ENCODE measurements at places on chromosomes 2 and 18.

DNA sequence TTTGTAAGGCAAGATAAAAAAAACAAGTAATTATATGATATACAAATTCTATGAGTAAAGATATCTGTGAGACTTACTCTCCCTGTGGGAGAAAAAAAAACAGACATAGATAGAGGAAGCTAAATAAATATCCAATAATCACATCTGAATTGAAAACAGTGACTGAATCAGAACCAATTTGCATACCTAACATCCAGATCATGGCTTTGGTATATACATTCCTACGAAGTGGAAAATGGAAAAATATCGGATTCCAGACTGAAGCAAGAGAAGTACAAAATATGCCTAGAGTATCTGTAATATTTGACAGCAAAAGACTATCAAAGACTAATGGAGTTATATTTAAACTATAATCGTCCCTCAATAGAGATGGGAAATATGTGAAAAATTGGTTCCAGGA lies 1108.1 kb upstream of the CHAC2 start:
- no peak for DNase-seq

GRCh38 chr2:137659616-137660015 lies 304.7 kb upstream of the HNMT start:
- DNase-seq, result peak; percentile 30

GRCh38 chr2:60520151-60520876 lies 33.1 kb downstream of the BCL11A start:
- DNase-seq, result no peak

GRCh38 chr2:235098736-235099494 lies 147.1 kb downstream of the SH3BP4 start:
- DNase-seq, result no peak

GRCh38 chr2:7071916-7072556 lies 154.8 kb downstream of the RNF144A start:
- no peak for DNase-seq

- no peak for DNase-seq
These were observed 40.0 kb downstream of the ASXL2 start for GRCh38 chr2:25838152-25838756.

DNA sequence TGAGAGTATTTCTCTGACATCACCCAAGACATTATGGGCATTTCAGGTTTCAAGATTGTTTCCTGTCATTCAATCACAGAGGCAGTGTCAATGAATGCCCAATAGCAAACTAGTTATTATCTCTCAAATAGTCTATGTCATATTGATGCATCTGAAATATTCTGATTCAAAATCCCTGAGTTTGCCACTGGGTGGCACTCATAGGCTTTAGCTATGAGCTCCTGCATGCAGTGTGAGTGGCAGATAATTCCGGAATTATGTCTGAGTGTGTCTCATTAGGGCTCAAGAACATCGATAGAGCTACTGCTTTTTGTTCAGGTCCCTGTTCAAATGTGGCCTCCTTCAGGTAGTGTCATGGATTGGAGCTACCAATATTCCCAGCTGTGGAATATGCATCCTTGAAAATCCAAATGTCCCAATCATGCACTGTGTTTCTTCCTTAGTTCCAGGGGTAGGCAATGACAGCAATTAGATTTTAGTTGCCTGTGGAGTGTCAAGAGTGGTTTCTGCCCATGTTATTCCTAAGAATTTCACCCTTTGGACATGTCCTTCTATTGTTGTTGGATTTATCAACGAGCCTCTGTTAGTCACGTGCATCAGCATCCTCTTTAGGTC lies 7.8 kb upstream of the OR6B3 start:
- no peak for DNase-seq

GRCh38 chr2:190965580-190966222 lies 48.3 kb downstream of the STAT1 start:
- no peak for DNase-seq

- DNase-seq, result no peak
These were observed 59.8 kb downstream of the TAF4B start for GRCh38 chr18:26286008-26286407.

DNA sequence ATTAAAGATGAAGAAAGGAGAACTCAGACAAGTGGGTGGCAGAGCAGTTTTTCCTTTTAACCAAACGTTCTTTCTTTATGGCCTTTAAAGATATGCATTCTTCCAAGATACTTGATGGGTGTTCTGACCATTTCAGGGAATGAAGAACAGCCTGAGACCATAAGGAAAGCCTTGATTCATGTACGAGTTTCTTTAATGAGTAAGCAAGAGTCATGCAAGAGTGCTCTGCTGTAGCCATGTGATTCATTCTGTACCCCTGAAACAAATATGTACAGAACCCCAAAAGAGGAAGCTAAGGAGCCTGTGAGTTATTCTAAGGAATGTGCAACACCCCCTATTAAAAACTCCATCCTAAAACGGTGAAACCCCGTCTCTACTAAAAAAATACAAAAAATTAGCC lies 372.8 kb downstream of the MTX2 start:
- no peak for DNase-seq

- no peak for DNase-seq
These were observed 54.4 kb downstream of the RPL37A start for GRCh38 chr2:216553093-216553478.

- no peak for DNase-seq
These were observed 187.9 kb downstream of the BCL11A start for GRCh38 chr2:60365556-60365955.

DNA sequence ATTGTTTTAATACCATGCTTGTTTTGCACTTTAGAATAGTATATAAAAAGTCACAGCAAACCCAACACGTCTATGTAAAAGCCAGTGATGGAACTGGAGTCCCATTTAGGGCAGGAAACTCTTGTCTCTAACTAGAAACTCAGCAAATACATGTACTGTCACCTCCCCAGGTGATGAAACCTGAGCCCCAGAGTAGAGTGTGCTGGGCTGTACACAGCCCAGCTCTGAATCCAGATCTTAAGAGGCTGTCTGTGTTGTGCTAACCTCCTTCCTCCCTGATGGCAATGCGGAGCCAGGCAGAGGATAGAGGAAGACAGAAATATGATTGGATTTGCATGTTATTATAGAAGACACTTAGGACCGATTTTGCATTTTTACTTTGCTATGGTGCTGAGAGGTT lies 317.5 kb upstream of the TRIB2 start:
- DNase-seq, result peak; percentile 32

DNA sequence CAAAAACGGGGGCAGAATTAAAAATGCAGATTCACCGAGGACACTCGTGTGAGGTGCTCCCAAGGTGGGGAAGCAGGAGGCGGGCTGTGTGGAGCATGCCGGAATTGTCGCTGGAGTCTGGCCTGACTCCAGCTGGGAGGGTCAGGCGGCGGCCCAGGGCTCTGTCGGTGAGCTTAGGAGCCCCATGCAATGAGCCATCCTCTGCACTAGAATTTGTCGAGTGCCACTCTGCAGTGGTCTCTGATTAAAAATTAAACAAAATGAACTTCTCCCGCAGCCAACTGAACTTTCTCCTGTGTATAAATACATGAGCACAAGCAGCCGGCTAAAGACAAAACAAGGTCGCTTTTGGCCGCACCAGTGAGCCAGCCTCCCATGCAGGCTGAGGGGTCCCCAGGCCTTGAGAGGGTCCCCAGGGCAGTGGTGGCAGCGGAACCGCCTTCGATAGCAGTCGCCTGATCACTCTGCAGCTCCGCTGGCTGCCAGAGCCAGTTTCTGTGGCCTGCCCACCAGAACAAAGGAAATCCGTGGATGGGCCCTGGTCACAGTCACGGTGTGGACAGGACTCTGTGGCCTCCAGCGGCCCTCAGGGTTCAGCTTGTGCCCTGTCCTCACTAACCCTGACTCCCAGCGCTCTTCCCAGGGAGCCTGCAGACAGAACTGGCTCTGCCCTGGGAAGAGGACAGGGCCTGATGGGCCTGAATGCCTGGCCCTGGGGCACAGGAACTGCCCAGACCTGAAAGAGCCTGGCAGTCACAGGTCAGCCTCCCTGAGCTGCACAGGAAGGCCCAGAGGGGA lies 201.3 kb downstream of the EIPR1 start:
- DNase-seq, result no peak

- DNase-seq, result no peak
These were observed 34.7 kb upstream of the REEP1 start for GRCh38 chr2:86372133-86372532.

DNA sequence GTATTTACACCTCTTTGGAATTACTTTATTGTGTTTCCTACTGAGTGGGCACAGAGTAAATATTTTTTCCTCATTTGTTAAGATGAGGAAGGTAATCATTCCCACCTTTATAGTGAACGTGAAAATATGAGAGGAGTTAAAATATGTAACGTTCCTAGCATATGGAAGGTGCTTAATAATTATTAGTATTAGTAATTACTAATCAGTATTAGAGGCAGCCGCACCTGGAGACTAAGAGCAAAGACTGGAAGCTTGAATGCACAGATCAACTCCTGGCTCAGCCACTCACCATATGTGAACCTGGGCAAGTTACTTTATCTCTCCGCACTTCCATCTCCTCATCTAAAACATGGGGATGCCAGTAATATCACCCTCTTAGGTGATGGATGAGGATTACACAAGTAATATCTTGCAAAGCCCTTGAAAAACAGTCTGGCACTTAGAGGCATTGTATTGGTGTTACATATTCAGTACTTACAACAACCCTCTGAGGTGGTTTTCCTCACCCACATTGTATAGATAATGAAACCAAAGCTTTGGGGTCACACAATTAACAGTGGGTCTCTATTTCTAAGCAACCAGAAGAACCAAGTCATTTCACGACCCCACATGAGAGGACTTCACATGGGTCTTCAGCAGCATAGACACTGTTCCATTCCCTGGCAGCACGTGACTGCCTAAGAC lies 100.3 kb upstream of the KCTD1 start:
- DNase-seq, result no peak

Data from NCI-H2171 (cell line).